ENCODE measurements at places on chromosomes 3 and 15.

- DNase-seq, result no peak
Measured at GRCh38 chr3:100720426-100720825, 11.1 kb downstream of the TFG start.

- DNase-seq, result no peak
Measured at GRCh38 chr3:45943207-45943846, at the start of gene CXCR6. CXCR6 (plus strand) TSS chr3:45943464; CDS start chr3:45946482, 3,018 bp downstream.

DNA sequence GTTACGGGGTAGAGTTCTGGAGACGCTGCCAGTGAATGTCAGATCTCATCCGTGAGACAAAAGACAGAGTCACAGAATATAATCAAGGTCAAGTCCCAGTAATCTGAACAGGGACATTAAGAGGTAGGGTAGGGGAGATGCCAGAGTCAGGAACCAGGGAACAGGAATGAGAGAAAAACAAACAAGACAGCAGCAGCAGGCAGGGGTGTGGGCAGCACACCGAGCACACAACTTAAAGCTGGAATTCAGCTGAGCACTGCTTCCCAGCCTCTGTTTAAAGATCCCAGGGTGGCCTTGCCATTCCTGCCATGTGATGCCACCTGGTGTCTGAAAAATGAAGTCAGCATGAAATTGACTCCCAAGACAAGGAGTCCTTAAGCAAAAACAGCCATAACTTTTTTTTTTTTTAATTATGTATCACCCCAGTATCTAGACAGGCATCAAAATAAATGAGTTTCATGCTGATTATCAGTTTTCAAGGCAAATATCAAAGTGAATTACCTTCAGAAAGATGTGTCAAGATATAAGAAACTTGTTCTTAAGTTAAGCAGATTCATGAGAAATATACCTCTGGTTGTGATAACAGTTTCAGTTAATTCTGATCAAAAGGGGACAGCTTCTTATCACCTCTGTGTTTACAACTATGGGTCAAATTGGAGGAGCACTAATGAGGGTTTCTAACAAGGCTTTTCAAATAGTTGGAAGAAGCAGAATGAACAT, 203.7 kb downstream of the SLC9A9 start:
- DNase-seq, result peak; percentile 31

- DNase-seq, result no peak
Measured at GRCh38 chr3:36904641-36905040, 40.2 kb downstream of the TRANK1 start.
